A673 (cell line): ENCODE measurements at places on chromosomes 11 and 22.
A peak's percentile ranks its signal among the peaks of the same experiment; 100 is the strongest.

GRCh38 chr22:44357966-44358465, 45.3 kb upstream of the SHISAL1 start:
- DNase-seq, result no peak

GRCh38 chr11:84929738-84930137, 697.4 kb downstream of the DLG2 start:
- no peak for DNase-seq

DNA sequence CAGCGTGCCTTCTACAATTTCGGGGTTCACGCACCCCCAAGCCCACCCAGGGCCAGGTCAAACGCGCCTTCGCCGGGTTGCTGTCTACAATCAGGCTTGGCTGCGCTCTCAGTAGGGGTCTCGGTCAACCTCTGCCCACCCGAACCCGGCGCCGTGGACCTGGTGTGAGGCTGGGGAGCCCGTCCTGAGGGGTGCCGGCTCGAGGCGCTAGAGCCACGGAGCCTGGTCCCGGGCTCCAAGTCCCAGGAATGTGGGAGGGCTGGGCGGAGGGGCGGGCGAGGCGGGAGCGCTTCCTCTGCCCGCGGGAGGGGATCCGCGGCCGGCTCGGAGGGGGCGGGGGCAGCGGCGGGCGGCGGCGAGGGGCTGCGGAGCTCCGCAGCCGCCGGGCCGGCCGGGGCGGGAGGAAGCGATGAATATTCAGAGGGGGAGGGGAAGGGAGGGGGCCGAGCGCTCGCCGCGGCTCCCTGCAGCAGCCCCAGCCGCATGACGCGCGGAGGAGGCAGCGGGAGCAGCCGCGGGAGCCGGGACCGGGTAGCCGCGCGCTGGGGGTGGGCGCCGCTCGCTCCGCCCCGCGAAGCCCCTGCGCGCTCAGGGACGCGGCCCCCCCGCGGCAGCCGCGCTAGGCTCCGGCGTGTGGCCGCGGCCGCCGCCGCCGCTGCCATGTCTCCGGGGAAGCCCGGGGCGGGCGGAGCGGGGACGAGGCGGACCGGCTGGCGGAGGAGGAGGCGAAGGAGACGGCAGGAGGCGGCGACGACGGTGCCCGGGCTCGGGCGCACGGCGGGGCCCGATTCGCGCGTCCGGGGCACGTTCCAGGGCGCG, at the start of gene PTPRJ:
Gene PTPRJ (plus strand): TSS at position 472 of the 819 bp plus-strand sequence. CDS start 354 bp downstream, outside the sequence.
- peak; percentile 81 for DNase-seq

- DNase-seq, result no peak
Observed at GRCh38 chr11:124762105-124762623, at the start of gene ESAM. ESAM (minus strand) TSS chr11:124762290; CDS start chr11:124762154, 136 bp downstream.

GRCh38 chr11:34176751-34177209, 71.4 kb downstream of the NAT10 start:
- DNase-seq, result no peak

- DNase-seq, result no peak
Observed at GRCh38 chr11:33734441-33735270, 1.6 kb downstream of the CD59 start.

DNA sequence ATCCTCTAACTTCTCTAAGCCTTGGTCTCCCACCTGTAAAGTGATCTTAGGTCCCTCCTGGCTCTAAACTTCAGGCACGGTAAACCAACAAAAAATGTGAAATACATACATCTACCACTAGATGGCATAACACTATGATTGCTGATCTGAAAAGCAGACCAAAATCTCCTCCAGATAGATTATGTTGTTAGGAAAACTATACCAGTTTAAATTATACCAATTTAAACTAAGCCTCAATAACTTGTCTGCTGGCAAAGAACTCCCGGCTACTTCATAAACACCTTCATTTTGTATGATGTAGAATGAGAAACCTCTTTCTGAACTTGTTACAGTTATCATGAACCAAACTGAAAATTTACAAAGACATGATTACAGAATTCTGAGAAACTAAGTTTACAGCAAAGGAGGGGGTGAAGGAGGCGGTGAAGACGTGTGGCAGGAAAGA, 85.9 kb downstream of the SBF2 start:
- DNase-seq, result peak; percentile 50

GRCh38 chr11:3047637-3048036, 9.6 kb downstream of the CARS1 start:
- no peak for DNase-seq

GRCh38 chr22:30286813-30287647, 2.3 kb downstream of the CASTOR1 start:
- DNase-seq, result peak; percentile 58

DNA sequence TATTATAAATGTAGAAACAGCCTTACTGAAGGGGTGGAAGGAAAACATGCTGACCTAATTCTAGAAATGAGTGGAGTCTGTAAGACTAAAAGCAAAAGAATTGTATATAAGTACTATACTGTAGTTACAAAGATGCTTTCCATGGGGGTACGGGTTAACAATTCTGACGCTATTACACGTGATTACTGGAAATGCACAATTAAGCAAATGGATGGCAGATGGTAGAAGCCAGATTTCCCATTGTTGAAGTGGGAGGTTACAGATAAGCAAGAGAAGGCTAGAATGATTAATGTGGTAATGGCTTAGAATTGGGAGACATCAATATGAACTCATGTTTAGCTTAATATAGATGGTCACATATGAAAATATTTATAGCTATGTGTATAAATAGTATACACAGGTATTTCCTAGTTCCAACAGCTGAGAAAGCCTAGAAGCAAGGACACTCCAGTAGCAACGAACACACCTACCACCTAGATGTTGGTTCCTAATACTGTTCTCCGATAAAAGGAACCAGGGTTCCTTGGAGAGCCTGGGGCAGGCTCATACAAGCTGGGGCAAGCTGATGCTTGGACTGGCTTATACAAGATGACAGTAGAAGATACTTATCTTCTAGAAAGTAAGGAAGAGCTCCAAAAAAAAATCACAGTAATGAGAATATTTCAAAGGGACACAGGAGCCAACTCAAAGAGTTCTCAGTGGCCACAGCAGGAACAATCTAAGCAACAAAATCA, 13.5 kb downstream of the SMC1B start:
- DNase-seq, result no peak

DNA sequence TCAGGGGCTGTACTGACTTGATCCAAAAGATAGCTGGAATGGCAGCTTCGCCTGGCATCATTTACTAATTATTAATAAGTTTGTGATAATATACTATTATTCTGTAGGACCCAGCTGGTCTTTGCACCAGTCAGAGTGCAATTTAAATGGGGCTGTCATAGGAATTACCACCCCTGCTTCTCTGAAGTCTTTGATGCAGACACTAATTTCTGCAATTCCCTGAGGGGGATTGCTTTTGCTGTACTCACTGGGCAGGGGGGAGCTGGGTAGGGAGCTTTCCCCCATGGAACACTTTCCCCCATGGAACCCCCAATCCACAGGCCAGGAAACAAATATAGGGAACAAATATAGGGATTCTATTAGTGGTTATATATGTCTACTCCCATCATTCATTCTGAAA, 54.9 kb upstream of the TSKU start:
- no peak for DNase-seq

DNA sequence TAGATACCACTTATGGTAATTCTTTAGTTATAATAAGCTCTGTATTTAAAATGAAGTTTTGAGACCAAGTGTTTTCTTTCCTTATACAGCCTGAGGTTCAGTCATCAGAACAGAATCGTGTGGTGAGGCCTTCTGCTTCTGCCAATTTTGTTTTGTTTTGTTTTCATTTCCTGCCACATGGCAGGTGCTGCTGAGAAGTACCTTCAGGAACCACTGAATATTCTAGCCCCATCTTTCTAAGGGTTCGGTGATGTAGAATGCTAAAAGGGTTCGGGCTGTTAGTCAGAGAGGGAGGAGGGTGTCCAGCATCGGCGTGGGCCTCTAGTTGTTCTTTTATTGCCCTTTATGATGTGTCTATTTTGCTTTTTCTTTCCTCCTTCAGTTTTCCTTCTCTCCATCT, 25.8 kb downstream of the TNRC6B start:
- DNase-seq, result no peak

- DNase-seq, result no peak
Observed at GRCh38 chr11:117160826-117161225, 16.7 kb downstream of the PAFAH1B2 start.

- no peak for DNase-seq
Observed at GRCh38 chr22:24315367-24315966, 44.8 kb downstream of the SPECC1L start.
